GM19239 (cell line): ENCODE measurements at places on chromosomes 16 and 17.

- DNase-seq: no peak
Measured at GRCh38 chr16:25009822-25010221, 5.3 kb downstream of the ARHGAP17 start.

DNA sequence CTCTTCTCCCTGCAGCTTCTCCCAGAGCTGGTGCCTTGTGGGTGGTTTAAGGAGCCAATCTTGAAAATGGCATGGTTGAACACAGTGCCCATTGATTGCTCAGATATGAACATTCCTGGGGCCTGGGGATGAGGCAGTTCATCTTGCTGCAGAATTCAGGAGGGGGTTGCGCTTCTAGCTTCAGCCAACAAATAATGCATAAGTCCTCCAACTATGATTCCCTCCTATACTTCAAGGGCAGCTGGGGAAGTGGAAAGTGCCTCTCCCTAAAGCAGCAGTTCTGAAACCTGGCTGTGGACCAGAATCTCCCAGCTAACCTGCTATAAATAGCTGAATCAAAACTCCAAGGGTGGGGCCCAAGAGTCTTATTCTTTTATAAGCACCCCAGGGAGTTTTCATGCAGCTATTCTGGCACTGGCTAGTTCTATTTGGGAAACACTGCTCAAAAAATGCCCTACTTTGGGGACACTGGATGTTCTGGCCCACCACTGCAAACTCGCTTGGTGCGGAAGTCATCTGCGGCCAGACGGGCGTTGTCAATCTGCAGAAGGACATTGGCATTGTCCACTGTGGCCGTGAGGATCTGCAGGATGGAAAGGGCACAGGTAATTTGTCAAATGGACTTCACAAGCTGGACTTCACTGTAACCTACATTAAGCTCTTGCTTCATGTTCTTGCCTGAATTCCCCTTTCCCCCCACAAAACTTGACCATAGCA is 130.3 kb downstream of the CCDC144A start:
- no peak for DNase-seq

DNA sequence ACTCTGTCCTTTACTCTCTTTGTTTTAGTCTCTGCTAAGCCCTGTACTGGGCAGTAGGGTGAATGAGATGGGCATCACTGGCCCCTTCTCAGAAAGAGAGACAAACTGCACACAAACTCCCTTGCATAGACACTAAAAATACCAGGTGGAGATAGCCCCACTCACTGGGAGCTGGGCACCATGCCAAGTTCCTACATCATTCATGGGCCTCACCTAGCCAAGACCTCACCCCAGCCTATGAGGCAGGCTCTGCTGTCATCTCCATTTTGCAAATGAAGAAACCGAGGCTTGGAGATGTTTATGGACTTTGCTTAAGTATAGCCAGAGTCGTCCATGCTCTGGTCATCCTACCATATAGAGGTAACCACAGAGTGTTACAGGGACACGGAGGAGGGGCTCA is 499.8 kb upstream of the CDH11 start:
- DNase-seq: no peak

- DNase-seq: no peak
Measured at GRCh38 chr17:21021208-21021803, 21.5 kb downstream of the USP22 start.

DNA sequence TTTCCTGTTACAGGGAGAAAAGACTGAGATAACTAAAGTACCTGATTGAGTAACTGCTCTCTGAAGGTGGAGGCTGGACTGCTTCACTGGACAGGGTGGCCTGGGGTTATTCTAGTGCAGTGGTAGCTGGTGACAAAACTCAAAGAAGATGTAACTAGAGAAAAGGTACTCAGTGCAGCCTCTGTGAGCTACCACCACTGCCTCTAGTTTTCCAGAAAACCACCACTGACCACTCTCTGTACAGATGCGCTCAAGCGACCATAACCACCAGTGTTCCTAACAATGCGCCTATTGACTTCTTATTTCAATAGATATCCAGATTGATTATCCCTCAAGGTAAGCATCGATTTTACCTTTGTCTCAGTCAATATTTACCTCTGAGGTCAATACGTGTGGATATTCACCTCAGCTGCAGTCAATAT is 492.2 kb downstream of the WWOX start:
- DNase-seq: no peak

GRCh38 chr17:35041390-35041789 is 22.1 kb downstream of the RFFL start:
- DNase-seq: no peak

DNA sequence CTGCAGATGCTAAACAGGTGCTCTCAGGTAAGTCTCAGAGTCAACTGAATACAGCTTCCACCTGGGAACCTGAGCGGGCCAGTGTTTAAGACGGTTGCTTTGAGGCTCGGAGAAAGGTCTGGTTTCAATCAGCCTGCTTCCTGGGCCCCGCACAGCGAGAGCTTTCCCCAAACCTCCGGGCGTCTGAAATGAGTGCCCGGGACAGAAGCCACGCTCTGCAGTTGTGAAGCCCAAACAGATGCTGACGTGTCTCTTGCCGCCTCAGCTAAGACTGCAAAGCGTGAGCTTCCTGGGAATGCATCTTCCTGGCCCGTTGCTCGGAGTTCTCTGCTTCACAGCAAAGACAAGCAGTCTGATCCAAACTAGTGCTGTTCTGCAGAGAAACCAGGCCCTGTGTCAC is 36.7 kb downstream of the PLXDC1 start:
- no peak for DNase-seq

DNA sequence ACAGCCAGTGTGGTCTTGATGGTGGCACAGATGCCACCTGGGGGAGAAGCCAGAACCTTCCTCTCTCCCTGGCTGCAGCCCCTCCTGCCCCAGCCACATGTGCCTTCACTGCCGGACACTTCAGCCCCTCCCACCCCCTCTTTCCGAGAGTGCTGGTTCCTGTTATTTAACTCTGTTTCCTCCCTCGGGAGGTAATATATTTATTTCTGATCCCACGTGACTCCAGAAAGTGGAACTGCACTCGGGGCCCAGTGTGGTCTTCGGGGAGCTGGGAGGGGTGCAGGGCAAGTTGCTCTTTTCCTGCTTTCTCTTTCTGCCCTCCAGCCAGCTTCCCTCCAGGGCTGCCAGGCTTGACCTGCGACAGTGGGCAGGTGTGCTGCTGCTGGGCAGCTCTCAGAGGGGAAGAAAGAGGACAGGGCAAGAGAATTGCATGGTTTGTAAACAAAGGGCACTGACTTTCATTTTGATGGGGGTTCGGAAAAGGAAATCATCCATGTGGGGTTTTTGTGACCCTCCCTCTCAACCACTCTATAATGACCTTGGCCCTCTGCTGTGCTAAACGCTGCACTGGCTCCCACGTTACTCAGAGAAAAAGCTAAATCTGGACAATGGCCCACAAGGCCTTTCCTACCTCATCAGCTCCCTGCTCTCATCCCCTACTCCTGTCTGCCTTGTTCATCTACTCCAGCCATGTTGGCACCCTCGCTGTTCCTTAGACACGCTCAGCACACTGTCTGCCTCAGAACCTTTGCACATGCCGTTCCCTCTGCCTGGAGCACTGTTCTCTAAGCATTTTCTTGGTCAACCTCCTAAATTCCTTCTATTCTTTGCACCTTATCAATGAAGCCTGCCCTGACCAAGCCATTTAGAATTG is 8.2 kb upstream of the CIITA start:
- peak; percentile 41 for DNase-seq

DNA sequence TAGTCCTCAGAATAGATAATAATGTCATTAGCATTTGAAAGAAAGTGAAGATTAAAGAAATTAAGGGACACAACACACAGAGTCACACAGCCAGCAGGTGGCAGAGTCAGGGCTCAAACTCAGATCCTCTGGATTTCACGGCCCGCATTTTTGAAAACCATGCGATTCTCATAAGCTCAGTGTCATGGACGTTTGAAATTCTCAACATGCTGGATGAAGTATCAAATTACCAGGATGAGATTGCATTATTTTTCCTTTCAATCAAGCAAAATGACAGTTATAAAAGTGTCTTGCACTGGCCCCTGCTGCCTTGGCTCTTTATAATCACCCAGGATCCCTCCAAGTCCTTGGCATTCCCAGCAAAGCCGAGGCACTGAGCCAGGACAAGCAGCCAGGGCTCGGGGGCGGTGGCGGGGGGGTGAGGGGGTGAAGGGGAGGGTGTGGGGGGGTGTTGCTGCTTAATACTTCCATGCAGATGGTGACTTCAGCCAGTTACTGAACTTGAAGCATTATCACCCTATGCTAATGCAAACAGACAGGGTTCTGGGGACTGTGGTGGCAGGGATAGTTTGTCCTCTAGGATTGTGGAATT is 6.6 kb upstream of the BMERB1 start:
- peak; percentile 28 for DNase-seq

DNA sequence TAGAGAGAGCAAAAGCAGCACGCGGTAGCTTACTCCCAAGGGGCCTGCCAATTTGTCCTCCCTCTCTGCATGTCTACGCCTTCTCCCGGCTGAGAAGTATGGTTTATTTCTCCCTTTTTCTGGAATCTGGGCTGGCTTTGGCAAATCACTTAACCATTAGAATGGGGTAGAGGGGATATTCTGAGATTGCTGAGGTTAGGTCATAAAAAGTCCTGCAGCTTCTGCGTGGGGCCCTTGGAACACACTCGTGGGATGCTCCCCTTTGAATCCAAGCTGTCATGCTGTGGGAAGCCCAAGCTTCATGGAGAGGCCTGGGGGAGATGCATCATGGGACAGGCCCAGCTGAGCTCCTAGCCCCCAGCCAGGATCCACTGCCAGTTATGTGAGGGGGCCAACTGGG is 403.6 kb upstream of the MAF start:
- DNase-seq: no peak

DNA sequence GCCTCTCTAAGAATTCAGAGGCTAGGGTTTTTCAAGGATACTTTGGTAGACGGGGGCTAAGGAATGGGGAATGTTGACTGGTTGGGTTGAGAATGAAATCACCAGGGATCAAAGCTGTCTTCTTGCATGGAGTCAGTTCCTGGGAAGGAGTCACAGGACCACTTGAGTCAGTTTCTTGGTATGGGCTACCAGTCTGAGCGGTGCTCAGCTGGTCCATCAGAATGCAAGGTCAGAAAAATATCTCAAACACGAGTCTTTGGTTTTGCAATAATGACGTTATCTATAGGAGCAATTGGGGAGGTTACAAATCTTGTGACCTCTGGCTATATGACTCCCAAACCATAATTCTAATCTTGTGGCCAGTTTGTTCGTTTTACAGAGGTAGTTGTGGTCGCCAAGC is 18.4 kb downstream of the CHD9NB start:
- DNase-seq: no peak

- DNase-seq: no peak
Measured at GRCh38 chr17:7017827-7018200, 5.0 kb upstream of the BCL6B start.

DNA sequence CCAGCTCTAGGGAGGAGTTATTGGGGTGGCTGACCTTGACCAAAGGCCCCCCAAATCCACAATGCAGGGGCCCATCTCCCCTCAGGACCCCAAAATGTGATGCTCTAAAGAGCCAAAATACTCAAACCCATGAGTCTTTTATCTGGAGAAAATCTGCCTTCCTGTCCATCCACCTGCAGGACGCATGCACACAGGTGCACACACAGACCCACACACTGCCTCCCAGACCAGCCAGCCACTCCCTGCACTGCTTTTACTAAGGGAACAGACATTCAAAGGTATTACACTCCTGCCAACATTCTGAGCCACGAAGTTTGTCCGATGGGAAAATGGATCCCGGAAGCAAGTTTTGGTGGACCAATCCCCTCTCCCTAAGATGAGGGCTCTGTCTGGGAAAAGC is 76.1 kb upstream of the CDH5 start:
- no peak for DNase-seq

GRCh38 chr17:46873941-46874645 is 22.7 kb downstream of the WNT9B start:
- DNase-seq: no peak

DNA sequence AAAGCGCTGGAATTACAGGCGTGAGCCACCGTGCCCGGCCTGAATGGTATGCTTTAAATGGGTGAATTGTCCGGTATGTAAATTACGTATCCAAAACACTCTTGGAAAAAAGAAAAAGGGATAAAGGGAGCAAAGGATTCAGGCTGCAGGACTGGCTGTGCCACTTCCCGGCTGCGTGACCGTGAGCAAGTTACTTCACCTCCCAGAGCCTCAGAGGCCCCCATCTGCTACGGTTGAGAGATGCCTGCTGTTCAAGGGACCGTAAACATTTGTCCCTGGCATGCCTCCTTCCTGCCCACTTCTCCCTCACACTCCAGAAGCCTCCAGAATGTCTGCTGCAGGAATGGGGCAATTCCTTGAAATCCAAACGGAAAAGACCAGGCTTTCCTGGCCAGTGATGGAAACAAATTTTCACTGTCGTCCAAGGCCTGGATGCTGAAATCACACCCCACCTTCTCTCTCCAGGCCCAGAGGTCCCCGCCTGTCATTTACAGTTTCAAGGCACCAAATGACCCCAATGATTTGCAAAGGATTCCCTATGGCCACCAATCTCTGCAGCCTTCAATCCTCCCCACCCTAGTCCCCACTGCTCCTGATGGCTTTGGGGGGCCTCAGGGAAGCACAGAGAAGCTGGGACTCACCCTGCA is 22.9 kb upstream of the LITAF start:
- DNase-seq: no peak

- peak; percentile 96 for DNase-seq
Measured at GRCh38 chr16:181565-182021, 1.3 kb downstream of the HBQ1 start.

GRCh38 chr17:64063088-64063487 is 42.7 kb upstream of the ICAM2 start:
- DNase-seq: peak; percentile 30

GRCh38 chr17:49687878-49688491 is 10.1 kb upstream of the SPOP start:
- DNase-seq: no peak

GRCh38 chr17:75909812-75910274 is 5.2 kb upstream of the MRPL38 start:
- DNase-seq: no peak

- DNase-seq: no peak
Measured at GRCh38 chr16:87733190-87733589, 32.6 kb downstream of the KLHDC4 start.

GRCh38 chr16:51615141-51615540 is 464.1 kb upstream of the SALL1 start:
- DNase-seq: no peak

GRCh38 chr17:4566785-4567184 is 6.4 kb upstream of the GGT6 start:
- DNase-seq: no peak

- DNase-seq: no peak
Measured at GRCh38 chr17:50564916-50565315, 4.4 kb downstream of the CACNA1G start.

DNA sequence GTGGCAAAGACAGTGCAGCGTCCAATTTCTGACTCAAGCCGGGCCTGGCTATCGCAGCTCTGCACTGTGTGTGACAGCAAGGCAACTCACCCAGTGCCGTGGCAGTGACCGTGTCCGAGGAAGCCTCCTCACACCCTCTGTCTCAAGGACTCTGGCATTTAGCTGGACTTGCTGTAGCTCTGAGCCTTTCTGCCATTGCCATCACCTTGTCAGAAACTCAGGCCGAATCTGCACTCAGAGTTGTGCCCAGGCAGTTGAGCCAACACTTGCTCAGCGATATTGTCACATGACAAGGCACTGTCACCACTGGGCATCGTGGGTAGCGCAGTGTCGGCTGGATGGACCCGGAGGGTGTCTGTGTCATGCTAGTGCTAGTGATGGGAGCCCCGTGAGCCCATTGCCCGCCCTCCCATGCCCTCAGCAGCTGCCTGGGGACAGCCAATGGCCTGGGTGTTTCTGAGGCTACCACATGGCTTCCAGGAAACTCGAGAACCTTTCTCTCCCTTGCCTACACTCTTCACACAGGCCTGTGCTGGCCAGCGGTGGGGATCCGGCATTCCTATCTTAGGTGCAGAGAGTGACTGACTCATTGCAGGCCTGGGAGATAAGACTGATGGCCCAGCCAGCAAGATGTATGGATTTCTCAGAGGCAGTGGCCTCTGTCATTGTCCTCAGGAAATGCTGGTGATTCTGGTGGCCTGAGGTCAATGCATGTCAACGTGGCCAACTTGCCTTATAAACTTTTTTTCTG is 22.1 kb upstream of the STH start:
- DNase-seq: no peak
